ENCODE measurements at places on chromosomes 16 and 17. TPM values are rescaled to one million over a fixed set of nuclear protein-coding genes. Genes with fewer than 3 reads are reported as not detected.

The CD68 gene
- 39.6 TPM for polyA plus RNA-seq

The PPY gene
- not detected for polyA plus RNA-seq

DNA sequence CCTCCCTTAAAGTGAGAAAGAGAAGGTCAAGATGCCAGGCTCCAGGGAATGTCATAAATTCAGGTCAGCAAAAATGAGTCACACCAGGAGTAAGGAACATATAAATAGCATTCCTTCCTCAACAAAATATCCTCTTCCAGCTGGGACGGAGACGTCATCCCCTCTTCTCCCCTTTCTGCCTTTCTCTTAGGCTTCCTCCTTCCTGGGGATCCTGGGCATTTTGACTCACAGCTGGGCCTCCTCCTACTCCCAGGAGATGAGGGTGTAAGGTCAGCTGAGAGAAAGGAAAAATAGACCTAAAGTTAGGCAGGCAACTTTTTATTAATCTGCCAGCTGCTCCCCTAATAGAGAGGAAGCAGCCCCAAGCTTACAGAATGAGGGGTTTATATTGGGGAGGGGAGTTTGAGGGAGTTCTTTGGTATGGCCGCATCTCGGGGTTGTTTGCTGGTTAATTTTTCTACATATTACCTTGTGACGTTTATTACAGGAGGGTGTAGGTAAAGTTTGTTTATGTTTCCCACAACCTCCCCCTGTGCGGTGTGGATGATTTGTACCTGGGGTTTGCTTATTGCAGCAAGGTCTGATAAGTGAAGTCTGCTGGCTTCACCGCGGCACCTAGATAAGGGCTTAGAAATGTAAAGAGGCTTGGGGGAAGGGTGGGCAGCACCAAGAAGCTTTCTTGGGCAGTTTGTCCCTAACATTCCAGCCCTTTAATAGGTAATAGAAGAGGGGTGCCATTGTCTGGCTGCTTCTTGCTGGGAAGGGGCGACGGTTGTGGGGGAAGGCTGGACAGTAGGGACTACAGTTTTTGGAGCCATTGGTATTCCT lies 7.1 kb upstream of the ZNF747 start:
- peak; percentile 80 for DNase-seq

DNA sequence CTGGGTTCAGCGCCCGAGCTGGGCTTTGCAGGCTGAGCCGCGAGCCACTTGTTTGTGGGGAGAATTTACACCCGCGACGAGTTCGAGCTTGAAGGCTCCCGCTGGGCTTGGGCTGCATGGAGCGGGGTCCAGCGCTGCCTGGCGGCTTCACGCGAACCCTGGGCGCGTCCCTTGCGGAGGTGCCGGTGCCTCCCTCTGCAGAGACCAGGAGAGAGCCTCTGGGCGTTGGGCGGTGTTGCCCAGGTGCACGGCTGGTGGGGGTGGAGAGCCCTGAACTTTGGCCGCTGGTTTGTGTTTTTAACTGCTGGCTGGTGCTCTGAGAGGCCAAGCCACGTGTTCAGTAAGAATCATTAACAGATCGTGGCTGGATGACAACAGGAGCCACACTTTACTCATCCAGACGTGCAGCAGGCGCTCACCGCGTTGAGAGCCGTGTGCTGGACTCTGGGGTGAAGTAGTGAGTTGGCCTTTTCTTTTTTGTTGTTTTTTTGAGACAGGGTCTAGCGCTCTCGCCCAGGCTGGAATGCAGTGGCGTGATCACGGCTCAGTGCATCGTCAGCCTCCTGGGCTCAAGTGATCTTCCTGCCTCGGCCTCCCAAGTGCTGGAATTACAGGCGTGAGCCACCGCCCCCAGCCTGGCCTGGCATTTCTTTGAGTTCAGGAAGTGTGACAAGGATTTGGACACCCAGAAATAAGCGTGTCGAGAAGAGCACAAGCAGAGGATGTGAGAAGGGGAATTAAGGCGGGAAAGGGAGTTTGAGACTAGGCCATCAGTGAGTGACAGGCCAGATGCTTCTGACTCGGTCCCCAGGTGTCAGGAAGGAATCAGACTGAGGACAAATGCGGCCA lies 827 bp downstream of the CDK10 start:
- DNase-seq = peak; percentile 79

The GALNS gene
- 11.5 TPM for polyA plus RNA-seq

The CYB561 gene
- 23.7 TPM for polyA plus RNA-seq

DNA sequence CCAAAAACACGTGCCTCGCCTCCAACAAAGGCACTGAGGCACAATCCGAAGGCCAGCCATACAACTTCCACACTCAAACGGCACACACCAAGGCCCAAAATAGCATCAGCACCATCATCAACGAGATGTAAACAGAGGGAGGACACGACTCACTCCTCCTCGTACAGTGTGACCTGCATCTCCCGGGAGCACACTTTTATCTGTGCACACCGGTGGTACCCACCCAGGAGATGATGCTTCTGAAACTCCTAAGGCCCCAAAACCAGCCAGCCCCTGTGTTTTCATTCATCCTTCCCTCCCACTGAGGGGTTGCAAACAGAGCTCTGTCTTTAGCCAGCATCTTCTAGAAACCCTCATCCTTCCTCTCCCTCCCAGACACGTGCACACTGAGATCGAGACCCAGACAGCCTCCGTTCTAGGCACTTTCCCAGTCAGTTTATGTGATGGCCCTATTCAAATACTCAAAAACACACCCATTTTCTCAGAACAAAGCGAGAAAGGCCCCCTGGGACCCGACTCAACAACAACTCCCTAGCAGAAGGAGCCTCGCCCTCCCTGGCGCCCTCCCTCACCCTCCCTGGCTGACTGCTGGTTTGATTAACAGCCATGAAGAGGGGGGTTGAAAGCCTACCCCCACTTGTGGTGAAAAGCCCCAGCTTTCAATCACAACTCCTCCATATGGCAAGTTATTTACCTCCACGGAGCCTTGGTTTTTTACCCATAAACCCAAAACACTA lies 76.3 kb downstream of the GAS7 start:
- peak; percentile 49 for DNase-seq

DNA sequence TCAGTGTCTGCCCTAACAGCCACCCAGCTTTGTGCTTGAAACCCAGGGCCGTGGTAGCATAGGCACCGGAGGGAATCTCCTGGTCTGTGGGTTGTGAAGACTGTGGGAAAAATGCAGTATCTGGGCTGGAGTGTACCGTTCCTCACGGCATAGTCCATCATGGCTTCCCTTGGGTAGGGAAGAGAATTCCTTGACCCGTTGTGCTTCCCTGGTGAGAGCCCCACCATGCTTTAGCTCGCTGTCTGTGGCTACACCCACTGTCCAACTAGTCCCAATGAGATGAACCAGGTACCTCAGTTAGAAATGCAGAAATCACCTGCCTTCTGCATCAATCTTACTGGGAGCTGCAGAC lies 67.3 kb downstream of the ATF7IP2 start:
- DNase-seq = no peak

The MT1A gene
- polyA plus RNA-seq = 117 TPM

- no peak for DNase-seq
Observed at GRCh38 chr16:19582050-19582831, 26.7 kb downstream of the VPS35L start.

DNA sequence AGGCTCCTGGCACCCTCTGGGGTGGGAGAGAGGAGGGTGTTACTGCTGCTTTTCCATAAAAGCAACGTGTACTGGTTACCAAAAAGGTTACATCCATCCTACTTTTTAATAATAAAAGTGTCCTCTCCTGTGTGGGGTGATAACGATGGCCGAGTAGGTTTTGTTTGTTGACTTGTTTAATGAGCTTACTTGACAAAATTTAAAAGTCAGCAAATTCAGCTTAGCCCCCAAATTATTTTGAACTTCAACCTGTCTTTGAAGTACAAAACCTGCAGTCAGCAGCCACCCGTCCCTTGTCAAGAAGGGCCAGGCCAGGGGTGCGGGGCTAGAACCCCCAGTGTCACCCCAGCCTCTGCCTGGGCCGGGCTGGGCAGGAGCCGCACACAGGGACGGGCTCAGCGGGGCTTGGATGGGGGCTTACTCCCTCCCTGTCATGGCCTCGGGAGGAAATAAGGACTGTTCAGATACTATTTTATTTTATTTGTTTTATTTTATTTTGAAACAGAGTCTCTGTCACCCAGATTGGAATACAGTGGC lies 103.9 kb upstream of the CHMP6 start:
- no peak for DNase-seq

The FBXL19 gene
- 12.7 TPM for polyA plus RNA-seq

DNA sequence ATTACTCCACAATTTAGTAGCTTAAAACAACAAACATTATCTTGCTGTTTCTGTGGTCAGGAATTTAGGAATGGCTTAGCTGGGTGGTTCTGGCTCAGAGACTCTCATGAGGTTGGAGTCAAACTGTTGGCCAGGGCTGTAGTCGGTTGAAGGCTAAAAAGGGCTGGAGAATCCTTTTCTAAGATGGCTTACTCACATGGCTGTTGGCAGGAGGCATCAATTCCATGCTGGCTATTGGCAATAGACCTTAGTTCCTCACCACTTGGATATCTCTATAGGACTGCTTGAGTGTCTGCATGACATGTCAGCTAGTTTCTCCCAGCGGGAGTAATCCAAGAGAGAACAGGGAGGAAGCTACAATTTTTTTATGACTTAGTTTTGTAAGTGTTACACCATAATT lies 6.6 kb upstream of the EFCAB13 start:
- DNase-seq = no peak

- no peak for DNase-seq
Observed at GRCh38 chr16:81651758-81652718, 127.1 kb upstream of the PLCG2 start.

The OTOP2 gene
- polyA plus RNA-seq = not detected

The DRC3 gene
- 6.4 TPM for polyA plus RNA-seq

All from stomach (tissue), 19 donors.